WERI-Rb-1 (cell line): ENCODE measurements at places on chromosomes 5 and 9.

- DNase-seq = no peak
These were observed 42.1 kb downstream of the RASEF start for GRCh38 chr9:83020864-83021263.

DNA sequence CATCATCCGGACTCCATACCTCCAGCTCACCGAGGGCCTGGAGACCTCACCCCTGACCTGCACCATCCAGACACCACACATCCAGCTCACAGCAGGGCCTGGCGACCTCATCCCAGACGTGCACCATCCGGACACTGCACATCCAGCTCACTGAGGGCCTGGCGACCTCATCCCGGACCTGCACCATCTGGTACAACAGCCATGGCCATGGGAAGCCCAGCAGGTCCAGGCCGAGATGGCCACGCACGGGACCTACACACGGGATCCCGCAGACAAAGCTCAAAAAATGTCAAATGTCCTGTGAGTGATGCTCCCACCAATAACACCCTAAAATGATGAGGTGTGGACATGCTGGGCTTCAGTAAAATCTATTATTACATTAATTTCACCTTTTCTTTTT, 9.7 kb downstream of the TERT start:
- no peak for DNase-seq

DNA sequence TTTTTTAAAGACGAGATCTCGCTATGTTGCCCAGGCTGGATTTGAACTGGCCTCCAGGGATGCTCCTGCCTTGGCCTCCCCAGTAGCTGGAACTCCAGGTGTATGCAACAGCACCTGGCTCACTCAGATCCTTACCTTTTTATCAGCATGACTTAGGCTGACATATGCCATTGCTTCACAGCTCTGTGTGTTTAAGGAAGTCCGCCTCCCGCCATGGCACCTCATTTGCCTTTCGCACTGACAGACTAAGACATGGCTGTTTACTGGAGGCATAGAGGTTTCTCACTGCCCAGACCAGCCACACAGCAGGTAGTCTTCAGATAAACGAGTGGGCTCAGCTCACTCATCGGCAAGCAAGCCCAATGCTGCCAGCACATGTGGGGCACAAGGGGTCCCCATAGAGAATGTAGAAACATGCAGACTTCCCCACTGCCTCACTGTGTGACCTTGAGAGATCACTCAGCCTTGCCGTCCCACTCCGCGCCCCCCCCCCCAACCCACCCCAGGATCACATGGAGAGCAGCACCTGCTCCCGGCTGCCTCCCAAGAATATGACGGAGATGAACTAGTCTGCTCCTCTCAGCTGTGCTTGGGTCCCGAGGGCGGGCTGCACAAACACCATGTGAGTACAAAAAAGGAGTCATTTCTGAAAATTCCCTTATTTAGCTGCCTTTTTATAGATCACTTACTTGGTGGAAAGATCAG, 62.8 kb downstream of the DCP2 start:
- DNase-seq = no peak

DNA sequence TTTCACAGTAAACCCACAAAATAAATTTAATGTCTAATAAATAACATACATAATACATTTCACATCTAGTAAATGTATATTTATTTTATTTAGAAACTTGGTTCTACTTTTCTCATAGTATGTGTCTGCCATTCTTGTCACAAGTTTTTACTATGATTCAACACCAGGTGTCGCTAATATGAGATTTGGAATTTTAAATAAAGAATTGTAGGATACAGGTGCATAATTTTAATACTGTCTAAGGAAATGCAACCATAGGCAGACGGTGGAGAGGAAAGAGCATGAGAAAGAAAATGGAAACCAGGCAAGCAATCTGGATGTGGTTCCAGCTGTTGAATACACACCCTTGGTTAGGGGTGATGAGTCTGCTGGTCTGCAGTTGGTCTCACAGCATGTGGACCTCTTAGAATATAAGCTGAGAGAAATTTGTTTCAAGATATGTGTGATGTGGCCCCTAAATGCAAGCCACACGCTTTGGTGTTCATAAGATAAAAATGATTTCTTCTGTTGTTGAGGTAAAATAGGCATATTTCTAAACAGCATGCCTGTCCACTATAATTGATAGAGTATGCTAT, 114.7 kb upstream of the TXNDC8 start:
- no peak for DNase-seq

DNA sequence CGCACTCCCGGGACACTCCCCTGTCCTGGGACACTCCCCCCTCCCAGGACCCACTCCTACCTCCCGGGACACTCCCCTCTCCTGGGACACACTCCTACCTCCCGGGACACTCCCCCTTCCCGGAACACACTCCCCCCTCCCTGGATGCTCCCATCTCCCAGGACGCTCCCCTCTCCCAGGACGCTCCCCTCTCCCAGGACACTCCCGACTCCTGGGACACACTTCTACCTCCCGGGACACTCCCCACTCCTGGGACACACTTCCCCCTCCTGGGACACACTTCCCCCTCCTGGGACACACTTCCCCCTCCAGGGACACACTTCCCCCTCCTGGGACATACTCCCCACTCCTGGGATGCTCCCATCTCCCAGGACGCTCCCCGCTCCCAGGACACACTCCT, 95.6 kb downstream of the RXRA start:
- no peak for DNase-seq

GRCh38 chr5:154206311-154206710, 15.8 kb downstream of the GALNT10 start:
- peak; percentile 30 for DNase-seq

GRCh38 chr5:60718166-60718892, 18.4 kb upstream of the DEPDC1B start:
- no peak for DNase-seq

DNA sequence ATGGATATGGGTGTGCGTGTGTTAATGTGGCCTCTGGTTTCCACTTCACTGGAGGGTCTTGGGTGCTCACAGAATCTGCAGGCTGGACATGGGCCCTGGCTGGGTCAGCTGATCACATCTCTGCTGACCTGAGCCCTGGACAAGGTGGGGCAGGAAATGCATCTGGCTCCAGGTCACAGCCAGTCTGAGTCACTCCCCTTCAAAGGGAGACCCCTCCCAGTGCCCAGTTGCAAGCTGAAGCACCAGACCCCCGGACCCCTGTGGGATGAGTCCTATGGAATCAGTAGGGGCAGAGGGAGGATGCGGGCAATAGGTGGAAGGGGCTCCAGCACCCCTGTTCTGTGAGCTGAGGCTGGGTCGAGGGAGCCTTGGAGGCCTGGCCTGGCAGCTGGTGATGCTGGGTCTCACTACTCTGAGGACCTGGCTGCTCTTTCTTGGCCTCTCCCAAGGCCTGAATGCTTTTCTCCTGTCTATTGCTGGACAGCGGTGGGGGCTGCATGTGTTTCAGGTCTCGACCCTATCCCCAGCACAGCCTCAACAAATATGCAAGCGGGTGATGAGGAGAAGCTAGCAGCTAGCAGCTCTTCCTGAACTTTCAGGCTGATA, 54.5 kb downstream of the PHF2 start:
- DNase-seq = no peak

DNA sequence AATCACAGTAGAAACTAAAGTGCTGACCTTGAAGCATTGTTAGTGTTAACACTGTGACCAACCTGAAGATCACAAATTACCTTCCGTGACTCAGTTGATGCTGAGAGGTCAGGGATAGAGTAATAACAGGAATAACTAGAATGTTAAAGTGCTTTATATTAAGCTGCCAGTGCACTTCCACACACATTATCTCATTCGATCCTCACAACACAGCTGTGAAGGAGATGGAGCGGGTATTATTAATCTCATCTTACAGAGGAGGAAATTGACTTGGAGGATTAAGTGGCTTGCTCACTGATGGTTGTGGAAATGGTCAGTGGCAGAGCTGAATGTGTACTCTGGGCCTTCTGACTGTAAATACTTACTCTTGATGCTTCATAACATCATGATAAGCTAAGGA, 252.5 kb upstream of the DMRT1 start:
- DNase-seq = peak; percentile 23

- no peak for DNase-seq
These were observed 93.4 kb upstream of the IRX4 start for GRCh38 chr5:1975898-1976765.

- no peak for DNase-seq
These were observed 60.9 kb upstream of the CACNA1B start for GRCh38 chr9:137816531-137817235.

GRCh38 chr5:110161162-110161561, 471.4 kb downstream of the MAN2A1 start:
- DNase-seq = no peak

DNA sequence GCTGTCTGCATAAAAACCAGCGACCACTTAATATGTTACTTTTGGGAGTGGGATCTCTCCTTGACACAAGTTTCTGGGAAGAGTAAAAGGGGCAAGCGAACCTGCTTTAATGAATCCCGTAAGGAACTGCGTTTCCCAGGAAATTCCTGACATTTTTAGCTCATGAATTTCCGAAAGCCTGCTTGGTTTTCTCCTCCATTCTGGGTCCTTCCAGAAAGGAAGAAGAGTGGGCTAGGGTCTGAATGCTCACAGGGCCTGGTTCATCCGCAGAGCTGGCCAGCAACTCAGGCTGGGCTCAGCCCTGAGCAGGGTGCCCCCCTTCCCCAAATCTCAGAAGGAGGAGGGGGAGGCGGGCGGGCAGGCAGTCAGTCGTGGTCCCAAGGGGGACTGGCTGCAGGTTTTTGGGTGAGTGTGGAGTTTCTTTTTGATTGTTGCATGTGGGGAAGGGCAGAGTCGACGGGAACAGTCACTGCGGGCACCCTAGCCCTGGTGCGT, 1.2 kb upstream of the PURA start:
- DNase-seq = no peak

GRCh38 chr5:16048132-16048531, 131.5 kb downstream of the MARCHF11 start:
- DNase-seq = no peak

DNA sequence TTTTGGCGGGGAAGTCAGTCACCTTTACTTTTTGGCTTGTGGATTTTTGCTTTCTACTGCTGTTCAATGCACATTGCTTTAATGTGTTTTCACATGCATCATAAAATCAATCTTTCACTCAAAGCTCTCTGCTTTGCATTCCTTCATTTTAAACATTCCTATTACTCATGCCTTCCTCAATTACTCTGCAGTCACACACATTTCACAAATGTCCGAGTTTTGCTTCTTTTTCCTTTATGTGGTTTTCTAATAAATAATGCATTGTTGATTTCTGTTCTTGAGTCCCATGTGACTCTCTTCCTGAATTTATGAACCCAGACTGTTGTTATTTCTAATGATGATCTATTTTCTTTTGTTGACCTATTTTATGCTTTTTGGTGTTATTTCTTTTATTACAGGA, 82.3 kb upstream of the EPB41L4B start:
- DNase-seq = no peak

GRCh38 chr5:124825983-124826337, 79.5 kb upstream of the ZNF608 start:
- DNase-seq = no peak

GRCh38 chr9:69186841-69187611, 12.9 kb downstream of the TJP2 start:
- no peak for DNase-seq

DNA sequence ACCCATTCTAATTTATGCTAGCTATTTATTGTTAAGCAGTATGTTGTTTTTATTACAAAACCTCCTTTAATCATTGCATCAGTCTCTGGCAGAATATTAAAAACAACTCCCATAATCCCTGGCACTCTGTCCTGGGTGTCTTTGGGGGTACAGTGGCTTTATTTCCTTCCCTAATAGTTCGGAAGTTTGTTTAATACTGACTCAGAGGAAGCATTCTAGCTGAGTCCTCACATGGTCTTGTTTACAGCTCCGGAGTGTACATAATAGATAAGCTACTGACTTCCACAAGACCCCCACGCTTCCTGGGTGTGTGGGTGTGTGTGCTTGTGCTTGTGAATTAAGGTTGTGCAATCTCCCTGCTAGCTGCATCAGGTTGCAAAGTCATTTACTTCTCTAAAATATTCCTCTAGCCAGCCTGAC, 149.8 kb upstream of the CDKN2B start:
- DNase-seq = no peak

DNA sequence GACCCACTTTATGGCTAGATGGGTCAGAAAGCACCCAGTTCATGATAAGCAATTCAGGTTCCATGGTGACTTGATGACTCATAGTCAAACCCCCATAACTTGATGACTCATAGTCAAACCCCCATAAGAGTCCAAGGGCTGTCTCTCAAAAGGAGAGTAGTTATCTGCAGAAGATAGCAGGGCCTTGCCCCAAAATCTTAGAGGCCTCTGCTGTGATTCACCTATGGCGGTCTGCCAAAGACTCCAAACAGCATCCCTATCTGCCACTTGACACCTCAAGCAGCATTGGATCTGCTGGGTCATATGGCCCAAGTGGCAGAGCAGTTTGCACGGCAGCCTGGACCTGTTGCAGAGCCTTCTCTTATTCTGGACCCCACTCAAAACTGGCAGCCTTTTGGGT, 395.2 kb upstream of the KIF2A start:
- no peak for DNase-seq

DNA sequence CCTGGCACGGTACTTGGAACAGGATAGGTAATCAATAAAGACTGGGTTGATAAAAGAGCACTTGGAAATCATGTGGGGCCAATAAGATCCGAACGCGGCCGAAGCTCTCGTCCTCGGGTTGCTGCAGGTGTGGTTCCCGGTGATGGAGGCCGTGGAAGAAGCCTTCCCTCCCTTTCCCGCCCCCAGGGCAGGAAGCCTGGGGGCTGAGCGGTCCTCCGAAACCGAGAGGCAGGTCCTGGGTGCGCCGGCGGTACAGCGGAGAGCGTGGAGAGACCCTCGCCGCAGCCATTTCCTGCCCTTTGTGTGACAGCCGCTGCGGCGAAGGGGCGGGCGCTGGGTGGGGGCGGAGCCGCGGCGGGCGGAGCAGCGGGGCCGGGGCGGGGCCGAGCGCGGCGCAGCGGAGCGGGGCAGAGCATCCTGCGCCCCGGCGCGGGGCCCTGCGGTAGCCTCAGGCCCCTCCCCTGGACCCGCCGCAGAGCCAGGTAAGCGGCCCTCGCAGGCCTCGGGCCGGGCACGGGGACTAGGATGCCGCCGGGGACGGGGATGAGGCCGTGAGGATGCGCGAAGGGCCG, at the start of gene CYFIP2:
CYFIP2 (plus strand) TSS at position 410 of the 572 bp plus-strand sequence. CDS start 19,239 bp downstream, outside the sequence.
- peak; percentile 63 for DNase-seq

- no peak for DNase-seq
These were observed 35.9 kb upstream of the HRH2 start for GRCh38 chr5:175621971-175622370.

DNA sequence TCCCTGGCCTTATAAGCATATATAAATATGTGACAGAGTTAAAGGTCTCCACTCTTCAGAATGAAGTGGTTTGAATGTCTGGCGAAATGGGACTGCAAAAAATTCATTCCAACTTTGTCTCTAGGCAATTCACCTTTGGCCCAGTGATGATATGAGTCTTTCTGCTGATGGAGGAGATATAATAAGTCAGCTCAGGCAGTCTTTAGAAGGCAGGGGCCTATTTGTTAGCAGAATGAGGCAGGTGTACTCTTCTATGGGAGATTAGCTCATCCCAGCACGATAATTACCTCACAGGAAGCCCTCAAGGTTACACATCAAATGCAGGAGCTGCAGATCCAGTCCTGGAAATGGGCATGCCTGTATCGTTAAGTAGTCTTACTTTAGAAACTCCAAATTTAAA, 300.5 kb downstream of the NR2F1-AS1 start:
- no peak for DNase-seq

GRCh38 chr5:151642472-151643140, 44.1 kb downstream of the SPARC start:
- DNase-seq = no peak

- DNase-seq = no peak
These were observed 6.4 kb upstream of the MEF2C start for GRCh38 chr5:88889189-88890069.
